Vagina (tissue), 2 donors: ENCODE measurements at places on chromosomes 16 and 17.

- no peak for DNase-seq
Measured at GRCh38 chr16:87815567-87815966, 49.8 kb upstream of the KLHDC4 start.

DNA sequence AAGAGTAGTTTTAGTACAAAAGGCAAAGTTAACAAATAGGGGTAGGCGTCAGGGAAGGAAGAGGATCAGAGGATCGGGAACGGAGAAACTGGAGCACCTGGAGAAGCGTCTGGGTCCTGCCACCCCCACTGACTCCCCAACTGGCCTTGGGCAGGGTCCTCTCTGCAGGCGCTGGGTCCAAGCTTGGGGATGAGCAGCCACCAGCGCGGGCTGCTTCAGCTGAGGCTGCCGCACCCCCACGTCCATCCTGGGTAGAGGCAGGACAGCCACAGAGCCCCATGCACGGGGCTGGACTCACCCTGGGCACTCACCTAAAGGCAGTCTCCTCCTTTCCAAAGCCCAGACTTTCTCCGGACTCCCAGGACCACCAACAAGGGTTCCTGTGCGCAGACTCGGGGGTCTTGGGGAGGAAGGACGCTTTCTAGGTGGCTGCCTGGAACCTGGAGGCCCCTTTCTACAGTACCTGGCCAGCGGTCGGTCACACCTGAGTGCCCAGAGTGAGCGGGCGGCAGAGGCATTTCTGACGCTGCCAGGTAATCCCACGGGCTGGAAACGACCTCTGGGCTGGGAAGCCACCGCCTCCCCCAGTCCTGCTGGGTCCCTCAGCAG, 1.1 kb downstream of the HS3ST6 start:
- DNase-seq: no peak

DNA sequence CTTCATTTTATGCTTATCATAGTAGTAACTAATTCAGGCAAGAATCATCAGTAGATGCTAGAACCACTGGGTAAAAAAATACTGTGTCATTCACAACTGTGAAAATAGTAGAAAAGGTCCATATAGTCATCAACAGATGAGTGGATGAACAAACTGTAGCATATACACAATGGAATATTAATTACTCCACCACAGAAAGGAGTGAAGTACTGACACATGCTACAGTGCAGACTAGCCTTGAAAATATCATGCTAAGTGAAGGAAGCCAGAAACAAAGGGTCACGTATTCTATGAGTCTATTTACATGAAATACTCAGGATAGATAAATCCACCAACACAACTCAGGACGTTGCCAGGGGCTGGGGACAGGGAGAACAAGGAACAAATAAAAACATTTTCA, 13.3 kb downstream of the USP22 start:
- no peak for DNase-seq

DNA sequence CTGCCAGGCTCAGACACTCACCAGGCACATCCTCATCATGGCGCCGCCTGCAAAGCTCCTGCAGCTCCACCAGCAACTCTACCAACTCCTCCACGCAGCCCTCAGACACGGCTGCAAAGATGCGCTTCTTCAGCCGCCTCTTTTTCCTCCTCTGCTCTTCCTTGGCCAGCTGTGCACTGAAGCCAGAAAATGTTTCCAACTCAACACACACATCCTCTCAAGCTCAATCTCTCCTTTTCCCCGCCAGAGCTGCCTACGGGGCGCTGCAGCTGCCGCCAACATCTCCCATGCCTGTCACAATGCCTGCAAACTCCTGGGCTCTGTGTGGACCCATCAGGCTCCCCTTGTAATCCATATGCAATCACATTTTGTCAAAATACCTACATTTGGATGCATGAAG, 14.2 kb downstream of the TRPV3 start:
- DNase-seq: no peak

DNA sequence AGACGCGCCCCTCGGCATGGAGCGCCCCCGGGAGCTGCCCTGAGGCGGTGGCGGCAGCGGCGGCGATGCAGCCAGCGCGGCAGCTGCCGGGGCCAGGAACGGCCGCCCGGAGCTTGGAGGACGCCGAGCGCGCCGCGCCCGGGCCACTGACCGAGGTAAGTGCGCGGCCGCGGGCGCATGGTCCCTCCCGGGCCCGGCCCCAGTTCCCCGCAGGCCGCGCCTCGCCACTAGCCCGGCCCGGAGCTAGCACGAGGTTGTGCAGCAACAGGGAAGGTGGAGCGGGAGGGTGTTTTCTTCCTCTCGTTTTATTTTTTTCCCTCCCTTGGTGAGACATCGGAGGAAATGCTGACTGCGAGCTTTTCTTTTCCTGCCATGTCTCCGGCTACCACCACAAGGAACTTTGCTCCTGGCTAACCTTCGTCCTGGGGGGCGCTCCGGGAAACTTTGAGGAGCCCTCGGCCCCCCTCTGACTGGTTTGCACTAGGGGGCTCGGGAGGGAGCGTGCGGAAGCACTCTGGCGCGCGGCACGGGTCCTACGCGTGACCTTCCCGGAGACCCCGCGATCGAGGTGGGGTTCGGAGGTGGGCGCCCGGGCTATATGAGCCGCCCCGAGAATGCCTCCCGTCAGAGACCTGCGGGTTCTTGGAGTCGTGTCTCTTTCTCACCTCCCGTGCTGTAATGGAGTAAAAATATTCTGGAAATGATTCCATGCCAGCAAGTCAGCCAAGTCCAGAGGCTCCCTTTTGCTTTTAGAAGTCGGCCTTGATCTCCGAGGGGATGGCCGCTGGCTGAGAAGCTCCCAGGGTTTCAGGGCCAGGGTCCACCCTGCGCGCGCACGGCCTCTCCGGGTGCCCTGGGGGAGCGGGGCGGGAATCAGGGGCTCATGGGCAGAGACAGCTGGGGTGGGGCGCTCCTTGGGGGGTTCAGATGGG, 868 bp downstream of the KCNJ12 start:
- DNase-seq: no peak

DNA sequence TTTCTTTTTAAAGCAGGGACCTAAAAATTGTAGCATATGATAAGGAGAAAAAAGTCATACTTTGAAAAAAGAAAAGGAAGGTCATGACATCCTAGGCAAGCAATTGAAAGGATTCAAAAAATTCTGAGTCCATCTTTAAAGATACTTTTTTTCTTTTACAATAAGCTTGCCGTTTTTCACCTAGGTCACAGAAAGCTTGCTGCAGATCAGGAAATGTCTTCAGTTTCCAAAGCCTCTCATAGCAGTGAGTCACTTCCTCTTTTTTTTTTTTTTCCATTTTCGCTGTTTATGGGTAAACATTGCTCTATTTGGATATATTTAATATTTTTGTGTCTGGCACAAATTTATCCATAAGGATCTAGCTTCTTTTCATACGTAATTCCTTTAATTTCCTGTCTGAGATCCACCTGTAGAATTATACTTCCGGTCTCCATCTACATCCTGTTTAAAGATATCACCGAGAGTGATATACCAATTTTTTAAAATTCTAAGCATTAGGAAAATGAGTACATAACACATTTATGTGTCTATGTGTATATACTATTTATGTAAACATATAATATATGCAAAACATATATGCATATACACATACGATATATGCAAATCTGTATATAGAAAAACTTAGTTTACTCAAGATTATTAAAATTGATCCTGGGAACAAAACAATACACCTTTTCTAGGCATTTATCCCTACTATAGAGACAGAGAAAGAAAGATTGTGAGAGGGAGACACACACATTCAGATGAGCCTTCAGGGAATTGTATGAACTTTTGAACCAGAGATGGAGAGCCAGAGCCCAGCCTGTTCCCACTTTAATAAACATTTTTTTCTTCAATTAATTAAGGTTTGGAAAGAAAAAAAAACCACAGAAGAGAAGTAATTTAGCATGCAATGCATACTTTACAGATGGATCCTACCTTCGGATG, 134.4 kb downstream of the SKAP1 start:
- DNase-seq: no peak

- DNase-seq: no peak
Measured at GRCh38 chr17:64255764-64256163, 7.3 kb downstream of the TEX2 start.

- no peak for DNase-seq
Measured at GRCh38 chr17:78873519-78874340, 29.3 kb downstream of the CEP295NL start.

DNA sequence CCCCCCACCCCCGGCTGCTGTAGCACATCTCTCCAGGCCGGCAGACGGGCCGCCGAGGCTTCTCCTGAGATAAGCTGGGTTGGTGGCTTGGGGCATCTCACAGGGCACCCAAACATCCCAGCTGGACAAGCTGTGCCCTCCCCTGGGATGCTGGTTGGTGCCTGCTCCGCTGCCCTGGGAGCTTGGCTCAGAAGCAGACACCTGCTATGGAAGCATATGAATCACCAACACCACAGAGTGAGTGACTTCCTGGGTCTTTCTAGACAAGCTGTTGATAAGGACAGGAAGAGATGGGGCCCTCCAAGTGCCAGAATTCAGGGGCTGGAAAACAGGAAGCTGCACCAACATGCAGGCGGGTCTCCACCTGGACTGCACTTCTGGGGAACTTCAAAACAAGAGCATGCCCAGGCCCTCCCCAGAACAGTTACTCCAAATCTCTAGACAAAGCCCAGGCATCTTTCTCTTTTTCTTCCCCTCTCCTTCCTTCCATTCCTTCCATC, 13.7 kb downstream of the C16orf95 start:
- DNase-seq: no peak

GRCh38 chr17:50560185-50560824, at the start of gene CACNA1G:
CACNA1G (plus strand) TSS chr17:50560715; CDS start chr17:50561460, 745 bp downstream.
- peak; percentile 96 for DNase-seq

- no peak for DNase-seq
Measured at GRCh38 chr16:65641762-65642289, 520.0 kb upstream of the CDH11 start.

DNA sequence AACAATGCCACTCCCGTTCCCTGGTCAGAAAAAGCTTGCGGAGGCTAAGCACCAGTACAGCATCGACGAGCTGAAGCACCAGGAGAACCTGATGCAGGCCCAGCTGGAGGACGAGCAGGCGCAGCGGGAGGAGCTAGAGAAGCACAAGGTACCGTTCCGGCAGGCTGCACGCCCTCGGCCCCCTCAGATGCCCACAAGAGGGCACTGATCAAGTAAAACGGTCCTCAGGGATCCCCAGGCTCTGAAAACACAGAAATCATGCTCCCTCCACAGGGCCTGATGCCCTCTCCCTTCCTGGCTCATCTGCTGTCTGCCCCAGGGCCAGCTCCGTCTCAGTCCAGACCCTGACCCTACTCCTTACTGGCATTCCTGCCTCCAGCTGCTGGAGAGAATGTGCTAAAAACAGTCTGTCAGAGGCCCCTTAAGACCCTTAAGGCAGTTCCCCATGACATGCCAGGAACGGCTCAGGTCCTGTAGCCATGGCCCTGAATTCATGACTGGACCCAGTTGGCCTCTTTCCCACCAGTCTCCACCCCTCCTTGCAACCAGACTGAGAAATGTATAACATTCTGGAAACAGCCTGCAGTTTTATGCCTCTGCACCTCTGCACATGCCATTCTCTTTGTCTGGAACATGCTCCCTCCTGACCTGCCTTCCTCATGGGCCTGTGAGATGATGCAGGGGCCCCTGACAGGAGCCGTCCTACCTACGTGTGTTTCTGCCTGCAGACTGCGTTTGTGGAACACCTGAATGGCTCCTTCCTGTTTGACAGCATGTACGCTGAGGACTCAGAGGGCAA, 21.8 kb downstream of the DRC3 start:
- DNase-seq: no peak

DNA sequence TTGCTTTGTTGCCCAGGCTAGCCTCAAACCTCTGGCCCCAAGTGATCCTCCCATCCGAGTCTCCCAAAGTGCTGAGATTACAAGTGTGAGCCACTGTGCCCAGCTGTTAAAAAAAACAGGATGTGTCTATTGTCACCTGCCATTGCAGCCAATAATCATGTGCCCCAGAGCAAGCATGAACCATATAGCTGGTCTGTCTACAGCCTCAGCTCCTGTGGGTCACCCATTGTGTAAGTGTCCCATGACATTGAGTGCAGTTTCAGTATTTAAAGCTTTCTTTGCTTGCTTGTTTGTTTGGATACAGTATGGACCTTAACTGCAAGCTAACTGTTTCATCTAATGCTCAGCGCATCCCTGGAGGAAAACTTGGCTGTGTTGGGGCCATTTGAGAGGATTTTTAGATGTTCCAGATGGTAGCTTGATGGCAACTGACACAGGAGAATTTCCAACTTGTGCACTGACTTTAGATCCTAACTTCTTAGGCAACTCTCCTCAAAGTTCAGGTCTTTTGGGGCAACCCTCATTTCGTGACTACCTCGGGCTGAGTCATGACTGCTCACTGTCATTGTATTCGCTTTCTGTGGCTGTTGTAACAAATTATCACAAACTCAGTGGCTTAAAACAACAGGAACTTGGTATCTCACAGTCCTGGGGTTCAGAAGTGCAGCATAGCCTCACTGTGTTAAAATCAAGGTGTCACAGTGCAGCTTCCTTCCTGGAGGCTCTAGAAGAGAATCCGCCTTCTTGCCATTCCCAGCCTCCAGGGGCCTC, 30.3 kb upstream of the ADORA2B start:
- no peak for DNase-seq

DNA sequence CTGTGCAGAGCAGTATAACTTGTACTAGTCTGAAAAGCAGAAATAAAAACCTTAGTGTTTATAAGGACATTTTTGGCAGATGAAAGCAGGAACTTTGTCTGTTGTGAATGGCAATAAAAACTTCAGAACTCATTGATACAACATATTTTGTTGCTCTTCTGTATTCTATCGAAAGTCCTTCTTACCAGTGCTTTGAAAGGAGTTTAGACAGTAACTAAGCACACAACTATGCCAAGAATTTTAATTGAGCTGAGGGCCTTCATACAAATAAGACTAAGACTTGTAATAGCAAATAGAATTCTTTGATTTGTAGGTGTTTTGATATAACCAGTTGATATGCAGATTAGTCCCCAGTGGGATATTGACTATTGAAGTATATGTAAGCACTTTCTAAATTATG, 308.4 kb downstream of the ZFHX3 start:
- DNase-seq: no peak

GRCh38 chr17:72422505-72423285, 301.9 kb downstream of the SOX9 start:
- no peak for DNase-seq

- no peak for DNase-seq
Measured at GRCh38 chr17:33484559-33484958, 191.5 kb upstream of the ASIC2 start.

DNA sequence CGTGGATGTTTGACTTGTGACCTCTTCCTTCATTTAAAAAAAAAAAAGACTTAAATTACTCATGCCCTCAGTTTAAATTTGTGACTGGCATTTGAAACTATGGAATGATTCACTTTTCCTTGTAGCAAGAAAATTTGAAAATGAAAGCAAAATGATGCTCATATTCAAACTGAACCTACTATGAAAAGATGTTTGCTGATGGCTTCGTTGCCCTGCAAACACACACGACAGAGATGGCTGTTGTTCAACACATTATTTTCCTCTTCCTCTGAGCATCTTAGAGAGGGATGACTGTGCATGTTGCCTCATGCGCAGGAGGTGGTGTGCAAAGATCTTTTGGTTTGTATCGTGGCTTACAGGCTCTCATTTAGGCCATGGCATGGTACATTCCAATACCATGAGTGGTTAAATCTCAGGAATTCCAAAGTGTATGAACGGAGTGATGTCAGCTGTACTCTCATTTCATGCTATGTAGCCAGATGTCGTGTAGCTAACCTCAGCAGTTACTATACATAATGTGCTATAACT, 164.5 kb downstream of the PRKCA start:
- no peak for DNase-seq

- DNase-seq: no peak
Measured at GRCh38 chr17:57810721-57811637, 38.9 kb downstream of the MRPS23 start.
